ENCODE measurements at places on chromosomes 7 and 10.

DNA sequence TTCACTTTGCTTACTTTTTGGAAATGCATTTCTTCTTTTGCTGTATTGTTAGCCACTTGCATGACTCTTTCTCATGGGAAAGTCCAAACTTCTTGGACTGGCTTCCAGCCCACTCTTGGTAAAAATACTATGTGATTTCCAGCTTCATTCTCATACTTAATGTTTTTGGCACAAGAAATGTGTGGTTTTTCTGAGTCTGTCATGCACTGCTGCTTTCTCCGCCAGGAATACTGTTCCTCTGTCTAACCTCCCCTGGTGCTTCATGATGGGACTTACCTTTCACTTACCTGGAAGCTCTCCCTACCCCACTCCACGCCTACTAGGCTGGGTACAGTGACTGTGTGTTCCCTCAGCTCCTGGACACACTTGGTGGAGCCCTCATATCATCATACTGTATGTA, 18.7 kb downstream of the MGAM2 start:
- no peak for DNase-seq

DNA sequence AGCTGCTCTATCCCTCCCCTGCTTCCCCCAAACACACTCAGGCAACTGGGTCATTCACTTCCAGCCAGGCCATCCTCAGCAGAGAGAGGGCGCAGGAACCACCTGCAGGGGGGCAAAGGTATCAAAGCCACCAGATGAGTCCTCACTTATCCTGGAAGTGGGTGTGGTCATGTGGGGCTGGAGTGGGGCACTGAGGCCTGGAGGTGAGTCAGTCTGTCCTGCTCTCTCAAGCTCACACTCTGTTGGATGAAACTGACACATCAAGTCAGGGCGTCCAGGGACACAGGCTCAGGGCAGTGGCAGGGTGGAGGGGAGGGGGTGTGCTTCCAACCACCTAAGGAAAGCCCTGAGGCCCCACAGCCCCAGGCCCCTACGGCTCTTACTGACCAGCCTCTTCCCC, 8.0 kb upstream of the ELFN1 start:
- DNase-seq: peak; percentile 5

- no peak for DNase-seq
Observed at GRCh38 chr10:11329062-11329673, 282.3 kb downstream of the USP6NL start.

- DNase-seq: peak; percentile 18
Observed at GRCh38 chr10:132264966-132265889, 42.5 kb downstream of the STK32C start.

GRCh38 chr10:13528123-13528874, 515 bp downstream of the BEND7 start:
- peak; percentile 54 for DNase-seq

DNA sequence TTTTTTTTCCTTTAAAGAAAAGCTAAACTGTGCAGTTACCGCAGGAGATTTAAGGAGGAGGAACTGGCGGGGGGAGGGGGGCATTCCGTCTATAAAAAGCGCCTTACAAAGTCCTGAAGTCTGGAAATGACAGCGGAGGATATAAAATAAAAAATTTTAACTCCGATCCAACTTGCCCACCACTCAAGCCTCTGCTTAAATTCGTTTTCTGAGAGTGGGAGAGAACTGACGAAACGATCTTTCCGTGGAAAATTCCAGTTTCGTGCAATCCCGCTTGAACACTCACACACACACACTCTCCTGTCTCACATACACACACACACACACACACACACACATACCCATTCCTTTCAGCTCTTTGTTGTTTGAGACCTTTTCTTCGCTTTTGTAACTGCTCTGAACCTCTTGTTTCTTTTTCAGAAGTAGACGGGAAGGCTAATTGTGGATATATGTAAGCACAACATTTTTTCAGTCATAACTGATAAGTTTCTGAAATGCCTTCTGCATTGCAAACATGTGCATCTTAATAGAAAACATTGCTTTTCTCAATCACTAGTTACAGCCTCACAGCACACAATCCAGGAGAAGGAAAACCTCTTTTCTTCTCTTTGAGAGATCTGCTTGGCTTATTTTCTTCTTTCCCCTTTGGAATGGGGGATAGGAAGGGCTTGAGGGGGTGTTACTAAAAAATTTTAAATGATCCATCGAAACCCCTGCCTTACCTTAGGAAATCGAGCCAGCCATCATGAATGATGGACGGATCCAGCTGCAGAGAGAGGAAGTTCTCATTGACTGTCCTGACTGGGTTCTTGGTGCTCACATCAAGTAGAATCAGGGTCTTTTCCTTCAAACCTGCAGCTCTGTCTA, 628 bp downstream of the HPSE2 start:
- DNase-seq: no peak

- DNase-seq: no peak
Observed at GRCh38 chr10:31004611-31005193, 27.0 kb downstream of the ZNF438 start.

DNA sequence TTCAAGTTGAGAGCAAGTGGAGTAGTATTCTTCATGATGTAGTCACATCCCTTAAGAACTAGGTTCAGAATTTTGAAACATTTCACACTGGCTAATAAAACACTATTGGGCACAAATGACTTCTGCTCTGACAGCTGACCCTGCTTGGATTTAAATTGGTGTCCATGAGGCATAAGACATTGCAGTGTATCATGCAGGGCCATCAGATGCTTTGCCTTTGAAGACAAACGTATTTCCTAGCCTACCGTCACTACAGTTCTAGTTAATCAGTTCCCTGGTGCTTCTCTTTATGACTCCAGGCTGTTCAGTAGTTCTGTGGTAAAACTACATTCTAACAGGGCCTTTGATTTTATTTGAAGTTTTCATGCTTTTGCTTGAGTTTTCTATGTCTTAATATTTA, 168.5 kb upstream of the ZNF804B start:
- no peak for DNase-seq

- no peak for DNase-seq
Observed at GRCh38 chr10:68496072-68496471, 24.3 kb upstream of the DNA2 start.

DNA sequence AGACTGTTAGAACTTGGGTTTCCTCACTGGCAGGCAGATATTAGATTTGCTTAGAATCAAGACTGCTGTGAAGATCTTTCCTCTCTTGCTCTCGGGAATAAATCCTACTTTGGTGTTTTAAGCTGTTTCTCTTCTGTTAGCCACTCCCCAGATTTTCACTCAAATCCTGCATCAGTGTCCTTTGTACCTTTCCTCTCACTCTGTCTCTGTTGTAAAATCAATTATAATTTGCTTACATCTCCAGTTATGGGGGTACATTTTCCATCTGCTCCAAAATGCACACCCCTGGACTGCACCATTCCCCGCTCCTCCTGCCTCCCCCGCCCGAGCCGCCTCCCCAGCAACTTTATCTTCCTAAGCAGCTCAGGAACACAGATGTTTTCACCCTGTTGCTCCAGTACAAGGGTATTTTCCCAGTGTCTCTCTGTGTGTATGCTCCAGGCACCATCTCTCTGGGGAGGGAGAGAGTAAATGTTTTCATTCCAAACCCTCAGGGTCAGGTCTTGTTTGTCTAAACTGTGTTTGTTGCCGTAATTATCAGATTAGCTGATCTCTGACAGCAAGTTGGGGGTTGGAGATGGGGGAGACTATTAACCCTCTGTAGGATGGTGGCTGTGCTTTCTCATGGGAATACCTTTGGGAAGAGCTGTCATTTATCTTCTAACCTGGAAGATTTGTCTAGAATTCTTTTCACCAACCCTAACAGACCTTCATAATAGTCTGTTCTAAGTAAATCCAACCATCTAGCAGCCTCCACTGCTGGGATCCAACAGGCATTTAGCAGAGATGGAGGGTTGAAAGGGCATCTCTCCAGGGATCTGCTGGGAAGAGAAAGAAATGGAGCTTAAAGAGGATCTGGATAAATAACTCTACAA, 20.4 kb upstream of the GOT1 start:
- peak; percentile 29 for DNase-seq

DNA sequence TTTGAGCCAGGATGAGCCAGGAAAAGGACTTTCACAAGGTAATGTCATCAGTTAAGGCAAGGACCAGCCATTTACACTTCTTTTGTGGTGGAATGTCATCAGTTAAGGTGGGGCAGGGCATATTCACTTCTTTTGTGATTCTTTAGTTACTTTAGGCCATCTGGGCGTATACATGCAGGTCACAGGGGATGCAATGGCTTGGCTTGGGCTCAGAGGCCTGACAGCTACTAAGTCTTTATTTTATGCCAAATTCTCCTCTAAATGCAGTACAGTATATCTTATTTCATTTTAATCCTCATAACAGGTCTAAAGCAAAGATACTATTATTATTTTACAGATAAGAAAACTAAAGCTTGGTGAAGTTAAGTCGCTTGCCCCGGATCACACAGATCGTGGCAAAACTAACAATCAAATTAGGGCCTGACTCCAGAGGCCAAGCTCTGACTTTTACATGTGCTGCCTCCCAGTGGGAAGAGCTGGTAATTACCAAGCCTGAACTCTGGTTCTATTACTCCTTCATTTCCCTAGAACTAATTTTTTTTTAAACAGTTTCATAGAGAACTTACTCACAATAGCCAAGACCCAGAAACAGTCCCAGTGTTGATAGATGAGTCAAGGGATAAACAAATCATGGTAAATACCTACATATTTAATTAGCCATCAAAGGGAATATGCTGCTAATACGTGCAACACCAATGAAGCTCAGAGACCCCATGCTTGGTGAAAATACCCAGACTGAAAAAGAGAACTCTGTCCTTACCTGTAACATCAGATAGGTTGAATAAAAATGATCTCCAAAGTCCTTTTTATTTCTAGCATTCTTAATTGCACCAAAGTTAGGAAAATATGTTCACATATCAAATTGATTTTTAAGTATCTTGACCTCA, 35.4 kb downstream of the C7orf25 start:
- no peak for DNase-seq

DNA sequence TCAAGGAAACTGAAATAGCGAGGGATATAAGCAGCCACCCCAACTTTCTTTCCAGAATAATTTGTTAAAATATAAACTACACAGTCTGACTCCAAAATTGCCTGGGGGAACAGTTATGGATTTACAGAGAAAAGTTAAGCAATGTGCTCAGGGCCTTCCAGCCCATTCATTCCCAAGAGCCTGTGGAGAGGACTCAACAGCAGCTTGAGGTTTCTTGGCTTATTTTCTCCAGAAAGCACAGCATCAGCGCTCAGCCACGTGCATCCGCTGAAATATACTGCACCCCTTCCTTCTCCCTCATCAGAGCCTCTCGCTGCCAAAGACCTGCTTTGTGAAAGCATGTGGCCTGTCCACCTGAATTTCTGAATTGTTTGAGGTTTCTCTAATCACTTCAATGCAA, 375.2 kb upstream of the VWC2 start:
- DNase-seq: peak; percentile 35

GRCh38 chr10:84302223-84302622, 26.2 kb upstream of the CCSER2 start:
- DNase-seq: no peak

- no peak for DNase-seq
Observed at GRCh38 chr7:42831006-42831717, 80.7 kb downstream of the C7orf25 start.

DNA sequence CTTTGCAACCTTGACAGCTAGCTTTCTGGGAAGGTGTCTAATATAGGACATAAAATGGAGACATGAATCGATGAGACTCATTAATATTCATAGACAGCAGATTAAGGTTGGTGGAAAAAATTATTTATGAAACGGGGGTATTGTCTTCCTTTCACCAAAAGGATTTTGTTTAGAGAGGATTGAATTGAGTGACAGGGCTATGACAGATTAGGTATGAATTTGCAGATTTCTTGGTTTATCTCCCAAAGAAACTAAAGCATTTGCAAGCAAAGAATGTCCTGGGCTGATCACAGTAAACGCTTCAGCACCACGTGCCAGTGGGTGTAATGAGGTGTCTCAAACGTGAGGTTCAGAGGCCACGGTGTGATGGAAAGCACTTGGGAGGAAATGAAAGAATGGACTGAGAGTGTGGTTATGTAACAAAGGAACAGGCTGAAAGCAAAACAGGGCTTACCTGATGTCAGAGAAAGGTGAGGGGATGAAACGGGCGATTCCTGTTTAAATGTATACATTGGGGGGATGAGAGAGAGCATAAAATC, 329.2 kb upstream of the NPVF start:
- no peak for DNase-seq

- DNase-seq: peak; percentile 75
Observed at GRCh38 chr7:137996386-137996851, 5.5 kb downstream of the CREB3L2 start.

GRCh38 chr7:134669388-134669787, 22.7 kb downstream of the BPGM start:
- no peak for DNase-seq

- DNase-seq: no peak
Observed at GRCh38 chr10:70477661-70478162, 855 bp upstream of the PALD1 start.

DNA sequence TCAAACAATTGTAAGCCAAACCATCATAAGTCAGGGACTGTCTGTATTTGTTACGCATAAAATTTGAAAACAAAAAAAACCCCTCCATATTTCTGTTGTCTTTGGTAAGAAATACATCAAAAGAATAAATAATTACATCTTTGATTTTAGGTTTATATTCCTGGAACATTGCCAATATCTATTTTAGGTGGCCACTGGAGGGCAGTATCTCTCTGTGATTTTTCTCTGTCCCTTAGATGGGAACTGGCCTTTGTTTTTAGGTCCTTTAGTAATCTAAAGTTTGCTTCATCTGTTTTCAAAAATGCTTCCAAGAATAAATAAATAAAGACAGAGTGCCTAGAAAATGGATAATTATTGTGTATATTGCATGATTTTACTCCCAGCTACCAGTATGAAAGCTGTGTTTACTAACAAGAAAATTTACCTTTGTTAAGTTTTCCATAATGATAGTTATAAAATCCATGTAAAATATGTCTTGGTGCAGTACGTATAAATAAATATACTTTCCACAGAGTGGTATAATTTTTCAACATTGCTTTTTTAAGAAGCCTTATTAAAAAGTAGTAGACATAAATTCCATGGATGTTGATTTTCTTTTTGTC, 64.2 kb downstream of the PHYHIPL start:
- DNase-seq: no peak

GRCh38 chr10:91163869-91164474, 56.5 kb upstream of the PCGF5 start:
- peak; percentile 70 for DNase-seq

DNA sequence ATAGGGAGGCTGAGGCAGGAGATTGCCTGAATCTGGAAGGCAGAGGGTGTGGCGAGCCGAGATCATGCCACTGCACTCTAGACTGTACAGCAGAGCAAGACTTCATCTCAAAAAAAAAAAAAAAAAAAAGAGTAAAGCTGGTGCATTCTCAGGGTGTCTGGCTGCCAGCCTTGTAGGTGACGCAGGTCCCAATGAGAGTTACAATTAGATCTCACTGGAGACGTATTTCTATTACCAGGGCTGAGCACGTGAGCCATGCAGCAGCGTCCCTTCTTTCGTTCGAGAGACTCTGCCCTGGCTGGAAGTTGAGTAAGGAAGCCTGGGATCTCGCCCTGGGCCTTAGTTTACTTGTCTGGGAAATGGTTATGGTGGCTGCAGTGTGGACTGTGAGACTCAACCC, 22.4 kb upstream of the ZMIZ1 start:
- DNase-seq: no peak

DNA sequence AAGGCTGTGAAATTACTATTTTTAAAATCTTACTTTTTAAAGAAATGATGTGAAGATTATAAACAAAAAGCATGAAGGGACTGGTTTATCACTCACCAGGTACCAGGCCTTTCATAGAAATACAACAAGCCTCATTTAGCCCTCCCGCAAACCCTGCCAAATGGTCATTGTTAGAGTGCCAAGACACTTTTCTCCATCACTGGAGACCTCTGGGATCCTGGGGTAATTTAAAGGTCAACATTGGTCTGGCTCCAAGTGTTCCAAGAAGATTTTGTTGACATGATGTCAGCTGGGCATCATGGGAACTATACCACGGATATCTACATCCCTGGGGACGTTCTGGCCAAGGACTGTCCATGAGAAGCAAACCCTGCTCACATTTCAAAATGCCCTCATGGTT, 138.0 kb upstream of the FRMD4A start:
- DNase-seq: no peak

Measured in left ventricle myocardium superior (tissue), 1 donor.